HS-5 (cell line): ENCODE measurements at places on chromosomes 4 and X.
A peak's percentile ranks its signal among the peaks of the same experiment; 100 is the strongest.

DNA sequence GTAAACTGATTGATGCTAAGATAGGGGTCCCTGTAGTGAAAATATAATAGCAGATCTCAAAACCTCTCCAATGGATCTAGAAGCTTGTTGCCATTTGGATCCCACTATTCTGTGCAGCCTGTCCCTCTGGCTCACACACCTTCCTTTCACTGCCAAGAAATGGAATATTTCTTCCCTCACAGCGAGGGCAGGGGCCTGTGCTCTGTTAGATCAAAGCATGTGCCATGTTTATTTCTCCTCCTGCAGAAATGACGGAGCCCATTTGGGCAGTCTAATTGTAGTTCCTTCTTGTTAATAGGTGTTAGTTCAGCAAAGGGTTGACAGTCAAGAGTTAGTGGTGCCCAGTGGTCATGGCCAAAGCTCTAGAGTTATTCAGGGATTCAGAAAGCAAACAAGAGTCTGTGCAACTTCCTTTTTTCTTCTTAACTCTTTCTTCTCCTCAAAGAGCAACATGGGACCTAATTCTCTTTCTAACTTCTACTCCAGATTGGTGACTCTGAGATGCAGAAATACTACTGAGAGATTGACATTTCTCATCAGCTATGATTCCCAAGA lies 106.8 kb downstream of the STOX2 start:
- DNase-seq, result no peak

DNA sequence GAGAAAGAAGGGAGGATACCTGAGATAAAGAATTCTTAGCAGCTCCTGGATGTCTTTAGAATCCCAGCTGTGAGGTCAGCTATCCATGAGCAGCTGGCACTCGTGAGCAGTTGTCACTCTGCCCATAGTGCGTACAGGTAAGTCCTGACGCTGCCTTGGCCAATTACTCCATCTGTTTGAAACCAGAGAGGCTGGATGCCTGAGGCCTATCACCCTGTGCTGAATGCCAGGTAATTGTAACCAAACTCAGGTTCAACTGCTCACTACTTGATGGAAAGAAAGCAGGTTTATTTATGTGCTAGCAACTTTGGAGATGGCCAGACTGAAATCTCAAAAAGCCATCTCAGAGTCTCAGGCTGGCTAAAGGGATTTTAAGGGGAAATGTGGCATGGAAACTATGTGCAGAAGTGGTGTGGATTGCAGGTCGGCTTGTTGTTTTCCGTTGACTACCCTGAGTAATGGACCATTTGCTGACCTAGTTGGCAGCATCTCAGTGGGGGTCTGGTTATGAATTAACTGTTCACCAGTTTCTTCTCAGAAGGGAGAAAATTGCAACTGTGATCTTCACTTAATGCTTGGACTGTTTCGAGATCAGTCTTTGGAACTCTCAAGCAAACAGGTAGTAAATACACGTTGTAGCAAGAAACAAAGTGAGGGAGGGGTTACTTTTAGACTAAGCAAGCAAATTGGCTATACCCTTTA lies 1614.0 kb upstream of the PCDH10 start:
- no peak for DNase-seq

- no peak for DNase-seq
Observed at GRCh38 chrX:11129534-11130105, 18.5 kb downstream of the HCCS start.

DNA sequence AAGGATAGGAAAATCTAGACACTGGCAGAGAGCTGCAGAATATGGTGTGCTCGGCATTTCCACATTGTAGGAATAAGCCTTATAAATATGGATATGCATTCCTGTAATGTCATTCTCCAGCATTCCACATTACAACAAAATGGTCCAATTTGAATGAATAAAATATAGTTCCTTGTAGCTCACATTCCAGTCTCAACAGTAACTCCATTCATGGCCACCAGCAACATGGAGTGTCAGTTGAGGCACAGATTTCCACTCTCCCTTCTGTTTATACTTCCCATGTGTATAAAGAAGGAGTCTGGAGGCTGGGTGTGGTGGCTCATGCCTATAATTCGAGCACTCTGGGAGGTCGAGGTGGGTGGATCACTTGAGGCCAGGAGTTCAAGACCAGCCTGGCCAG lies 84.5 kb downstream of the AASDH start:
- no peak for DNase-seq

GRCh38 chrX:136497556-136498052 lies at the start of gene HTATSF1:
HTATSF1 (plus strand) TSS chrX:136497592; CDS start chrX:136497685, 93 bp downstream.
- DNase-seq, result peak; percentile 9

DNA sequence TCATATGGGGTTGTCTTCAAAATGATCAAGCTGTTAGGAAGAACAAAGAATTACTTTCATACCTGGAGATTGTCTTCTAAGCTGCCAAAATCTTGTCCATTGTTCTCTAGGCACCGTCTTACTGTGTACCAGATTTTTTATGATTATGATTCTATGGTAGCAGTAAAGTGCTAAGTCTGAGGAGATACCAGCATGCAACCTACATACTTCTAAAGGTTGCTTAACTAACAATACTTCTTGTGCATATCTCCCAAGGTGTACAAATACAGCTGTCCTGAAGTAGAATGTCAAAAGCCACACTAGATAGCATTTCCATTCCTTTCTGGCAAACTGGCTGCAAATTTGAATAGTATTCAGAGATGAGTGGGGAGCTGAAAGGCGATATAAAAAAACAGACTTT lies 62.6 kb upstream of the FBXW7 start:
- DNase-seq, result no peak

- DNase-seq, result no peak
Observed at GRCh38 chr4:42347076-42347475, 50.2 kb upstream of the SHISA3 start.

GRCh38 chrX:32987142-32987541 lies 224.2 kb downstream of the DMD start:
- DNase-seq, result no peak

DNA sequence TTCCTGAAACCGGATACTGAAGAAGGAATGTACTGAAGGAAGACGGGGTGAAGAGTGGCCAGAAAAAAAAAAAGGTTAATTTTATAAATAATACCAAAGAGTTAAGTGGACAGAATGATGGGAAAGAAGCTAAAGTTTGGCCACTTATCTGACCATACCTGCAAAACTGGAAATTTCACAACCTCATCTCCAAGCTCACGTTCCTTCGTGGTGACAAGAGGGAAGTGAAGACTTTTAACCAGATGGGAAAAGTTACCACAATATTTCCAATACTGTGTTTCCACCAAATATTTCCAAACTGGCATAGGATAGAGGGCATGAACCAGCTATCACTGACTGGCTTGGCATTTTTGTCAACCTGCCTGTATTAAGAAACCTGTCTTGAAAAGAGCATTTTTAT lies 56.4 kb downstream of the MAML3 start:
- no peak for DNase-seq

DNA sequence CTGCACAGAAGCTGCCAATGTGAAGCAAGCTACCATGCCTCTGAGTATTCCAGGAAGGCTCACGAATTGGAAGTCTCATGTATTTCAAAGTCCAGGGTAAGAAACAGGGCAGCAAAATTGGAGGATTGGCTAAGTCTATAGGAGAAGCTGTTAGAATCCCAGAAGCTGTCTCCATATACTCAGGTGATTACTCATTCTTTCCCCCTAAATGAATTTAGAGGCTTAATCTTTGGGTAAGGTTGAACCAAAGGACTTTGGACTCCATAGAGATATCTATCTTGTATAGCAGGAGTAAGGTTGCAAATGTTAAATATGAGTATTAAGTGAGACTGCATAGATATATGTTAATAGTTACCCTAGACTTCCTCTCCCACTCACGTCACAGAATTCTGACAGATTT lies 36.3 kb downstream of the STBD1 start:
- no peak for DNase-seq

GRCh38 chrX:105190252-105190853 lies 30.1 kb downstream of the TEX13A start:
- peak; percentile 16 for DNase-seq

- peak; percentile 76 for DNase-seq
Observed at GRCh38 chr4:82865592-82865991, 25.4 kb downstream of the SEC31A start.

- no peak for DNase-seq
Observed at GRCh38 chrX:42220083-42220482, 296.7 kb upstream of the CASK start.

DNA sequence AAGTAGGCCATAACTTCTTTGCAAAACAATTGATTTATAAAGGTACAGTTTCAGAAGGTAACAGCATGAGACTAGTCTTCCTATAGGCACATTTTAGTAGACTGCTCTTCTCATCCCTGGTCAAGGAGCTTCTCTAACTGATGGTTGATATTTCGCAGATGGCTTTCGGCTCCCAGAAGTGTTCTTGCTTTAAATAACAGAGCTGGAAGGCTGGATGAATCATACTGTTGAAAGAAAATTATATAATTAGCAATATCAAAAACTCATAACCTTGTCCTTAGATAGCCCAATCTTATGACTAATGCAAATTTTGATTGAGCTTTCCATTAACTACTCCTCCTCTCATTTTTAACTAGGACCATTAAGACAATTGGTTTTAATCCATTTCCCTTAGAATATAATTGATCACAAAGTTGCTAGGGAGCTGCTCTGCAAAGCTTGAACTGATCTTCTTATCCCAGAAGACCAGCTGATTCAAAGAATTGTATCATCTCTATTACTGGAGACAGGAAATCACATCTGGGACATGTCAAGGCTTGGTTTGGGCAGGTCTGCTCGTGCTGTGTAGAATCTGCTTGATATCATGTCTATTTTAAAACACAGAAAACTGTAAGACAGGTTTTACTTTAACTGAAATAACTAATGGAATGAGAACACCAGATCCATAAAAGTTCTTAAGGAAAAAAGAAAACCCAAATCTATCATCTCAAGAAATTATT lies 38.6 kb downstream of the CENPU start:
- DNase-seq, result no peak

- no peak for DNase-seq
Observed at GRCh38 chr4:48653217-48654014, 126.7 kb downstream of the FRYL start.

GRCh38 chrX:16429406-16429805 lies 220.6 kb upstream of the S100G start:
- DNase-seq, result no peak
